Kidney glomerular epithelial cell (primary cell): ENCODE measurements at places on chromosomes 3 and 15.

- DNase-seq, result no peak
Observed at GRCh38 chr3:10514407-10515069, 9.2 kb upstream of the ATP2B2 start.

- peak; percentile 15 for DNase-seq
Observed at GRCh38 chr3:42300013-42300412, 34.0 kb upstream of the CCK start.

DNA sequence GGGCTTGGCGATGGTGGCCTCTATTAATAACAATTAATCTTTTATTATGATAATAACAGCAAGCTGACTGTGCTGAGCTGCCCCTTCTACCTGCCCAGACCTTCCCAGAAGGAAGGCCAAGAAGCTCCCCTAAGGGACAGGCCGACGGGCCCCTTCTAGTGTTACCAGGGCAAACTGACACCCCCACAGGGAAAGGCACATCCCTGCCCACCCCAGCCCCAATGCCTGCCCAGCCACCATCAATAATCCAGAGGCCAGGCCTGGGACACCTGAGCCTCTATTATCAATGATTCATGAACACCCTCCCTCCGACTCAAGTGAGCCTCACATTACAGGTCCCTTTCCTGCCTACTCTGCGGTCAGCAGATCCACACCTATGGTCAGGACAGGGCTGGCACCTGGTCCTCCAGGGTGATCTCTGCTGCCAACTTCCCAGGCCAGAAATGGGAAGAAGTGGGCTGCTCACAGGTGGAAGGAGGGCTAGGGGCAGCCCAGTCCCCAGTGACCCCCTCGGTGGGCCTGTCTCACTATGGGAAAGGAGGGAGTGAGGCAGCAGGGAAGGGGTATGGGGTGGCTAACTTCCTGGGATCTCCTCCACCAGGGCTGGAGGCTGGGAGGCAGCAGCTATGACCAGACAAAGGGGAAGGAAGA is 1.8 kb downstream of the TWF2 start:
- no peak for DNase-seq

DNA sequence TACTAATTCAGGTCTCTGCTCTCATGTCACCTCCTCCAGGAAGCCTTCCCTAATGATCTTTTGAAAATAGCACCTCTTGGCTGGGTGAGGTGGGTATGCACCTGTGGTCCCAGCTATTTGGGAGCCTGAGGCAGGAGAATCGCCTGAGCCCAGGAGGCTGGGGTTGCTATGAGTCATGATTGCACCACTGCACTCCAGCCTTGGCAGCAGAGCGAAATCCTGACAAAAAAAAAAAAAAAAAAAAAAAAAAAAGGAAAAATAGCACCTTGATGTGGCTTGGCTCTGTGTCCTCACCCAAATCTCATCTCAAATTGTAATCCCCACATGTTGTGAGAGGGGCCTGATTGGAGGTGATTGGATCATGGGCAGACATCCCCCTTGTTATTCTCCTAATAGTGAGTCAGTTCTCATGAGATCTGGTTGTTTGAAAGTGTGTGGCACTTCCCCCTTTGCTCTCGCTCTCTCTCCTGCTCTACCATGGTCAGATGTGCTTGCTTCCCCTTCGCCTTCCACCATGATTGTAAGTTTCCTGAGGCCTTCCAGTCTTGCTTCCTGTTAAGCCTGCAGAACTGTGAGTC is 11.2 kb upstream of the RNU6-1 start:
- no peak for DNase-seq

DNA sequence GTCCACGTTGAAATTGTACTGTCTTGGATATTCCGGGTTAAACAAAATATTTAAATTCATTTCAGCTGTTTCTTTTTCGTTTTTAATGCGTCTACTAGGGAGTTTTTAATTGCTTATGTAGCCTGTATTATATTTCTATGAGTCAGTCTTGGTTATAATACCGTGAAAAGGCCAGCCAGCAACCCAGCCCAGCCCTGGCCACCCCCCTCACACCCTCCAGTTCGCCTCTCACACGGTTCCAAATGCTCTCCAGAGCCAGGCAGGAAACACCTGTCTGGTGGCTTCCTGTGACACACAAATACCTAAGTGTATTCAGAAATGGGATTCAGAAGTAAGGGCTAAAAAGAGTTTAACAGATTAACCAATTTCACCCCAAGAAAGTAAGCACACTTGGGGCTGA is 4.4 kb downstream of the SH3BP5 start:
- peak; percentile 64 for DNase-seq
